Thoracic aorta (tissue), 2 donors: ENCODE measurements at places on chromosomes 6 and 20.

DNA sequence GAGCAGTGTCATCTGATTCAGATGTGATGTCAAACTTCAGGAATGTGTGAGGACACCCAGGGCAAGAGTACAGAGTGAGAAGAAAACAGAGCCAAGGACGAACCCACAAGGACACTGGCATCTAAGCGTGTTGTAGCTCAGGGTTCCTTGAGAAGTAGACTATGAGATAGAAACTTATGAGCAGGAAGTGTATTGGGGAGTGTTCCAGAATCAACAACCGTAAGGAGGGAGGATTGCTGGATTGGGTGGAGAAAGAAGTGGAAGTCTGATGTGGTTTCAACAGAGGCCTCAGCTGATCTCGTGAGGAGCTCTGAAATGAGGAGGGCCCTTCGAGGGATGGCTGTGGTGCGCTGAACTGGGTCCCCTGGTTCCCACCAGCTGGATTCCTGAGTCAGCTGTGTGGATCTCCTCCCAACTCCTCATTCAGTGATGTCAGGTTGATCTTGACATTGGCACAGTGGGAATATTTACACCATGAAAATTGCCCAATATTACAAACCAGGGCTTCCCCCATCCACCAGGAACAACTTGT, 25.7 kb upstream of the IGF2R start:
- DNase-seq = no peak

DNA sequence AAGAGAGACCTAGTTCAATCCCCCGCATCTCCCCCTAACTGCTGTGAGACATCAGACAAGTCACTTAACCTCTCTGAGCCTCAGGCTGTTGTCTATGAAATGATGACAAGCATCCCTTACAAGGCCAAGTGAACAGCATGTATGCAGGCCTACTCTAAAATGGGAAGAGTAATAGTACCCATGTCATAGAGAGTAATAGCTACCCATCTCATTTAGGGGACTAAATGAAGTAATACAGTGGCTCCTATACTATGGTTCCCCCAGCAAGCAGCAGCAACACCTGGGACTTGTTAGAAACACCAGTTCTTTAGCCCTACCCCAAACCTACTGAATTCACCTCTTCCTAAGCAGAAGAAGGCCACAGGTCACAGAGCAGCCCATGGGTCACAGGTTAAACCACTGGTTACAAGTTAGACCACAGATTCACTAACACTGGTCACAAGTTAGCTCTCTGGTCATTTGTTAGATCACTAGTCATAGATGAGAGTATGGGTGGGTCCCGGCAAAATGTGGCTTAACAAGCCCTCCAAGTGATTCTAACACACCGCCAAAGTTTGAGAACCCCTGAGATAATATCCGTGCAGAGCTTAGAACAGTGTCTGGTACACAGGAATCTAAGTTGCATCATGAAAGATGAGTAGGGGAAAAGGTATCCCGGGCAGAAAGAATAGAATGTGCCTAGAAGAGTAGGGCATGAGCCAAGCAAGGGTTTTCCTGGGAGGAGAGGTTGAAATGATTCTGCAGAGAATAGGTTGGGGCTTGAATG, 1.4 kb downstream of the DEFB124 start:
- no peak for DNase-seq

DNA sequence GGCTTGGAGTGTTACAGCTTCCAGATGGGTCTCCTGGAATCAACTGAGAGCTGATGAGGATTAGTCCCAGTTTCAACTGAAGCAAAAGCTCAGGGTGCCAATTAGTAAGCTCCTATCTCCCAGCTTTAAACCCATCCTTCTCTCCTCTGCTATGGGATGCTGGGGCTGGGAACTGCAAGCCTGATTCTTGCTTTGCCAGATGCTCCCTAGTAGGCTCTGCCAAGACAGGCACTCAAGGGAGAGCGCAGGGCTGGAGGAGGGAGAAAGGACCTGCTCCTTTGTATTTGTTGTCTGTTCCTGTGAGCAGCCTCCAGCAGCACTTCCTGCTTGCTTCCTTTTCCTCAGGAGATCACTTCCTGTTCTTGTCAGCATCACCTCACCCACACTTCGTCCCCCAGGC, 309.7 kb downstream of the KIF16B start:
- DNase-seq = no peak

- no peak for DNase-seq
These were observed 12.8 kb downstream of the SUN5 start for GRCh38 chr20:32991383-32991782.

- no peak for DNase-seq
These were observed 6.2 kb upstream of the GRM4 start for GRCh38 chr6:34152042-34152524.

DNA sequence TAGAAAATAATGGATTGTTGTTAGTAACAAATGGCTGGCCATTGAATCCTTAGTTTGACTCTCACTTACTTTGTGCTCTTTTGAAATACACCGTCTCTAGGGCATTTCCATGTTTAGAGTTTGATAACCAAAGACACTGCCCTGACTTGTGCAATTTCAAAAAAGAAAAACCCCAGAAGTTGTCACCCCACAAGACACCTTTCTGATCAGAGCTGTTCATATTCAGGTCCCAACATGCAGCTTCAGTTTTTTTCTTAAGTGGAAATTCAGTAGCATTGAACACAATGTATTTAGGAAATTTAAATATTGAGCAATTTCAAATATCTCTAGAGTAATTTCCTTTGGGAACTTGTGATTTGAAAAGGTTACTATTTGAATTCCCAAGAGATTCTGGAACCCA, 19.4 kb downstream of the CRYBG1 start:
- DNase-seq = no peak

DNA sequence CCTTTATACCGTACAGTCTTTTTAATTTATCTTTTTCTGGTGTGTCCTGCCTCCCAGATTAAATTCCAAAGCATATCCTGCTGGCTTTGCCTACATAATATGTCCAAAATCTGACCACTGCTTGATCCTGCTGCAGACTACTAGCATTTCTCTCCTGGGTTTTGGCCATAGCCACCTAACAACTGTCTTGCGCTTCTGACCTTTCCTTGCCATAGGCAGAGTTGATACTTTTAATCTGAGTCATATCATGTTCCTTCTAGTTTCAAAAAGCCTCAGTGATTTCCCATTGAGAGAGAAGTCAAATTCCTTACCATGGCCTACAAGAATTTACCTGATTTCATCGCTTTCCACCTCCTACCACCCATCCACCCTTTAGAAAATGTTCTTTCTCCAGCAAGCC, 104.8 kb downstream of the BCKDHB start:
- DNase-seq = no peak

- DNase-seq = no peak
These were observed 175.4 kb upstream of the HDDC2 start for GRCh38 chr6:125477156-125477555.

DNA sequence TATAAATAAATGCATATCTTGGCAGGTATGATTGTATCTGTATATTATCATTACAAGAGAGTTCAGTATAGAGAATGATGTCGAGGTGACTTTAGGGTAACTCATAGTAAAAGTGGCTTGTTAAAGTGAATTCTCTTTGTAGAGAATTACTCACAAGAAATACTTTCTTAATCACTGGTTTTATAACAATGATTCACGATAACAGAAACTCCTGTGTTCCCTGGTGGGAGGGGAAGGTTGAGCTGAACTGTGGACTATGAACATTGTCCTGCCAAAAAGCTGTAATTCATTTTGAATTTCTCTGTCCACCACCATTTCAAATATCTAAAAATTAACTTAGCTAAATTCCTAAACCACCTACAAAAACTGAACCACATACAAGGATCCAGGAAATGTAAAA, 7.7 kb downstream of the TPMT start:
- no peak for DNase-seq

- no peak for DNase-seq
These were observed 67.3 kb downstream of the PDSS2 start for GRCh38 chr6:107392069-107392468.

DNA sequence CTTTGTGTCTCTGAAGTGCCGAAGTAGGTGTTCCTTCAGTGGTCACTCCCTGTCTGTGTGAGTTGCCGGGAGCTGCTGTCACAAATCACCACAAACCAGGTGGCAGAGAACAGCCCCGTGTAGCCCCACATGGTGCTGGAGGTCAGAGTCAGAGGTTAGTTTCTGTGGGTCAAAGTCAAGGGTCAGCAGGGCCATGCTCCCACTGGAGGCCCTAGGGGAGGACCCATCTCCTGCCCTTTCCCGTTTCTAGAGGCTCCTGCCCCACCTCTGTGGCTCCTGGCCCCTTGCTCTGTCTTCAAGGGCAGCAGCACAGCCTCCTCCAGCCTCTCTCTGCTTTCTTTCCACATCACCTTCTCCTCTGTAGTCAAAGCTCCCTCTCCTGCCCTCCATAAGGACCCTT, 264.3 kb downstream of the TAF4 start:
- DNase-seq = no peak

DNA sequence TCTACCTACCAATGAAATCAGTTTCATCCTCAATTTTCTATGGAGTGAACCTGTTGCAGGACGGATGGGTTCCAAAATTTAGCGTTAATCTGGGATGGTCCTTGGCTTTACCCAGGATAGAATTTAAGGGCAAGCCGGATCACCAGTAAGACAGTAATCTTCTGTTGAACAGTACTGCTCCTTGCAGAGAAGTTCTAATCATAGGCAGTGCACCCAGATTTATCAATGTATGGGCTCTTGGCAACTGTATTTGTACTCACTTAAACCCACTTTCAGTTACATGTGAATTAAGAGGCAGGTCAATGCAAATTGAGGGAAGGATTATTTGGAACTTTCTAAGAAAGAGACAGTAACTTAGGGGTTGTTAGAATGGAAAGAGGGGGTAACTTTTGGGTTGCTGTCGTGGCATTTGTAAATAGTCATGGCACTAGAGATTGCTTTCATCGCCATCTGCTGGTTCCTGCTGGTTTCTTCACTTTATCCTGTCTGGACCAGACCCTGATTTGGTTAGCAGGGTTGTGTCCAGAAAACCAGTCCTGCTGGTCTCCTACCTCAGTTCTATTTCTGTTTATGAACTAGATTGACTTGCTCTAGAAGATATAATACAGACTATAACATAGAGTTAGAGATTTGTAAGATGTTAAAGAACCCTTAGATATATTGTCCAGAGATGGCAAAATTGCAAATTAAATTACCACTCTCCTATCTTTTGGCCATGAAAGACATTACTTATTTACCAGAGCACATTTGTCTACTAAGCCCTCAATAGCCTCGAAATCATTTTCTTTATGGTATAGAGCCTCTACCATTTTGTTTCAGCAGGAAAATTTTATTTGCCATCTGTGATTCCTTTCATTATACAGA, 646.3 kb downstream of the UTRN start:
- no peak for DNase-seq

DNA sequence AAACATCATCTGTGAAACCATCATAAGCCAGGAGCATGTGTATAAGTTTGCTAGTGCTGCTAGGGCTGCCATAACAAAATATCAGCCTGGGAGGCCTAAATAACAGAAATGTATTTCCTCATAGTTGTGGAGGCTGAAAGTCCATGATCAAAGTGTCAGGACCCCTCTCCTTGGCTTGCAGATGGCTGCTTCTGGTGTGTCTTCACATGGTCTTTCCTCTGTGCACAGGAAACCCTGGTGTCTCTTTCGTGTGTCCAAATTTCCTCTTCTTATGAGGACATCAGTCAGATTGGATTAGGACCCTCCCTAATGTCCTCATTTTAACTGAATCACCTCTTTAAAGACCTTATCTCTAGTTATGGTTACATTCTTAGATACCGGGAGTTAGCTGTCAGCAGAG, 6.2 kb upstream of the CITED2 start:
- DNase-seq = no peak

DNA sequence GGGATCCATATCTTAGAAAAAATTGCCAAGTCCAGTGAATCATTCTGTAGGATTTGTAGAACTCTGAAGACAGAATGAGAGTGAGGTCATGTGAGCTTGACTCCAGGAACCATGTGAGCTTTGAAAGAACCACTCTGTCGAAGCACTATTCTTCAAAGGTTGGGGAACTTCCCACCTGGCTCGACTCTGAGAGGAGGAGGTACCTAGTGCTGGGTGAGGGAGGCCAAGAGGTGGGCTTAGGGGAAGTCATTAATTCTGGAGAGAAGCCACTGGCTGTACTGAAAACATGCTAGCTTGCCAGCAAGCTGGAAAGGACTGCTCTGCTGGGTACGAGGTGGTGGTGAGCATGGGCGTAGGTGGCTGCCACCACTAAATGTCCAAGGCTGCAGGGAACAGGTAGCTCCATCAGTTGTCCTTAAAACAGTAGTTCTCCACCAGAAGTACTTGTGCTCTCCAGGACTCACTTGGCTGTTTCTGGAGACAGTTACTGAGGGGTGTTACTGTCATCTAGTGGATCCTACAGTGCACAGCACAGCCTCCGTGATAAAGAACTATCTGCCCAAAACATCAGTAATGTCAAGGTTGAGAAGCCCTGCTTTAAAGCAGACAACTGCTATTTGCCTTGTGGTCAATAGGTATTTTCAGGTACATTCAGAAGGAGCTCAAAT, 34.7 kb upstream of the SYNJ2 start:
- DNase-seq = no peak

DNA sequence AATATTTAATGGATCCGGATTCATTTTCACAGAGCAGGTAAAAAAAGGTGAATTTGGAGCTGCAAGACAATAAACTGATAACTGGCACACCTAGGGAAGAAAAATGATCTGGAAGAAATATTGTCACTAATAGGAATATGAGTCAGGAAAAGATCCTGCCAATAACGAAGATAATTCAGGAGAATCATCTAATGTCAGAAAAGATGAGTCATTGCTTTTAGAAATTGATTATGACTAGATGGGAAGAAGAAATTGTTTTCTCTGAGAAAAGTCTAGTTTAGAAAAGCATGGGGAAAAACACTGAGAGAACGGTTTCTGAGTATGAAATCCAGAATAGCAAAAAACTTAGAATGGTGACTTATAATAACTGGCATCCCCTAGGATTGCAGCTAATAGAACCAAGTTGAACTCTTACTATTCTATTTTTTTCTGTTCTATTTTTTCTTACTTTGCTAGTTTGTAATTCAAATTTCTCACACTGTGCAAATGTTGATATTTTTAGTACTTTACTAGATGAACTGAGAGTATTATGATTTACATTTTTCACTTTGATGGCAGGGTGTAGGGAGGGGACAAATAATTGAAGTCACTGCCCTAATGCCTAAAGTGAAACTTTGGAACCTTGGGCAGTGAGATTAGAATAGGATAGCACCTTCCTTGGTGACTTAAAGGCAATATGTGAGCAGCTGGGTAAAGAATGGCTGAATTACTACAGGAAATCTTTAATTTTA, 38.2 kb upstream of the SUPT3H start:
- DNase-seq = no peak
